ENCODE measurements at places on chromosomes 11 and 22.

DNA sequence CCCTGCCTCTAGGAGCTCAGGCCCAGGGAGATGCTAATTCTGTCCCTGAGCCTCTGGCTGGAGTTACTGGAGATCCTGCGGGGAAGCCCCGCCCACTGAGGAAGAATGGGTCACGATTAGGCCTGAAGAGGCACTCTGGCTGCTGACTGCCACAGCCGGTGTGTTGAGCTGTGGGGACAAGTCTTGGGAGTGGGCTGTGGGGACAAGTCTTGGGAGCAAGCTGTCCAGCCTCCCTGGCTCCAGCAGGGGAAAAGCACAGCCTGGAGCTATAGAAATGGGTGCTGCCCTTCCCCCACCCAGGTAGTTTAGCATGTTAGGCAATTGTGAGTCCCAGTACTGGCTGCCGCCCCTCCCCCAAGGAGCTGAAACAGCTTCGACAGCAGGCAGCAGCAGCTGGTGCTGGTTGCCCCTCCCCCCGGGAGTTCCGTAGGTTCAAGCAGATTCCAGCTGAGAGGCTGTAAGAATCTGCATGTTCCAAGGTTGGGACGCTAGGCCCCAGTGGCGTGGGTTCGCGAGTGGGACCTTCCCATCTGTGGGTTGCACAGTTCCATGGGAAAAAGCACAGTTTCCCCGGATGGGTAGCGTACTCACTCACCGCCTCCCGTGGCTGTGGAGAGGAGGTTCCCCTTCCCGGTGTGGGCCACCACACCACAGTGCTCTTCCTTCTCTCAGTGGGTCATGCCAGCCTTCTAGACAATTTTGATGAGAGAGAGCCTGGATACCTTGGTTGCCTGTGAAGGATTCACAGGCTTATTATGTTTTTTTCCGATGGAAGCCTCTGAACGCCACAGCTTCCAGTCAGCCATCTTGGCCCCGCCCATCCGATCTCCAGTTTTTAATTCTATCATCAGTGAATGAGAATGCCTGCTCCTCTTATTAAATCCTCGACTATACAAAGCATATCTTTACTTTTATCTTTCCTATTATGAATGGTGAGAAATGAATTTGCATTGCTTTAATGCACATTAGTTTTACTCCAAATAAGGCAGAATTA is 61.5 kb downstream of the MSANTD4 start:
- no peak for DNase-seq

GRCh38 chr11:104531894-104532293 is 366.4 kb downstream of the CASP12 start:
- no peak for DNase-seq

- DNase-seq = peak; percentile 87
These were observed at the start of gene TTLL1 for GRCh38 chr22:43088984-43089717. Gene TTLL1 (minus strand): TSS chr22:43089391. CDS start chr22:43075586, 13,805 bp downstream.

GRCh38 chr11:74592063-74592440 is 330 bp upstream of the POLD3 start:
- no peak for DNase-seq

GRCh38 chr11:60349990-60350389 is 22.9 kb downstream of the MS4A6E start:
- no peak for DNase-seq

DNA sequence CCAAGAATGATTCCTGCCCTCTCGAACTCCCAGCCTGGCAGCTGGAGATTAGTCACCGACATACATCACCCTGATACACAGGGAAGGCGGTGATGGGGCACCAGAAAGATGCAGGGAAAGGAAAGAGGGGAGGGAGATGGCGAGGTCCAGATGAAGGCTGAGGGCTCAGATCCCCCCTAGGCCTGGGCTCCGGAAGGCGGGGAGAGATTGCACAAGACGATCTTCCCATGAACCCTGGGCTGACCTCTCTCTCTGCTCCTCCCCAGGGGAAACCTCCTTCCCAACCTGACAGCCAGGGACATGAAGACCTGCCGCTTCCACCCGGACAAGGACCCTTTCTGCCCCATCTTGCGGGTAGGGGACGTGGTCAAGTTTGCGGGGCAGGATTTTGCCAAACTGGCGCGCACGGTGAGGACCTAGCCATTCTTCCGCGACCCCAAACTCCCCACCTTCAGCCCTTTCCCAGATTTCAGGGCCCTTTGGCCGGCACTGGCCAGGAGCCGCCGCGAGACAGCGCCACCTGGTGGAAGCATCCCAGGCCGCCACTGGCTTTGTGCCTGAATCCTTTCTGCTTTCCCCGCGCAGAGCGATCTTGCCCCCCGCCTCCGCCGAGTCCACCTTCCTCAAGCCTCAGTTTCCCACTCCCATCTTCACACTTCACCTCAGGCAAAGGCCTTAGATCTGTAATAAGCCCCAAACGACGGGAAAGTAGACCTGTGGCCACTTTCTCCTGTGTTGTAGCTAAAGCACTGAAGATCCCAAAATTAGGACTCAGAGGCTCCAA is 11.5 kb downstream of the P2RX3 start:
- peak; percentile 59 for DNase-seq

DNA sequence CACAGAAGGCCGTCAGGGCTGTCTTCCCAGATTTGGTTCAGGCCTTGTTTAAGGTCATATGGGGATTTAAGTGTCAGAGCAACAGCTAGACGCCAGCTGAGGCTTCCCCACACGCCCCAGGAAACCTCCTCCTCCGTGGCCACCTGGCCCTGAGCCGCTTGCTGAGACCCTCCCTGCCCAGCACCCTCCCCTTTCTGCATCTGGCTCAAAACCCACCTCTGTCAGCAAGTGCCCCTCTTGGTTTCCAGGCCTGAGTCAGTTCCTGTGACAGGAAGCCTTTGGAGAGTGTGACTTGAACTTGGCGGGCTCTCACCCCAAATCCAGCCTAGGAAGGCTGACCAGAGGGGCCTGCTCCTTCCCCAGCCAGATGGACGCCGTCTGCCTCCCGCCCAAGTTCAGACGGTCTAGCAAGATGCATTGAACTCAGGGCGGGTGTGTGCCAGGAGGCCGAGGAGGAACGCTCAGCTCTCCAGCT is 561 bp downstream of the FXYD2 start:
- no peak for DNase-seq

DNA sequence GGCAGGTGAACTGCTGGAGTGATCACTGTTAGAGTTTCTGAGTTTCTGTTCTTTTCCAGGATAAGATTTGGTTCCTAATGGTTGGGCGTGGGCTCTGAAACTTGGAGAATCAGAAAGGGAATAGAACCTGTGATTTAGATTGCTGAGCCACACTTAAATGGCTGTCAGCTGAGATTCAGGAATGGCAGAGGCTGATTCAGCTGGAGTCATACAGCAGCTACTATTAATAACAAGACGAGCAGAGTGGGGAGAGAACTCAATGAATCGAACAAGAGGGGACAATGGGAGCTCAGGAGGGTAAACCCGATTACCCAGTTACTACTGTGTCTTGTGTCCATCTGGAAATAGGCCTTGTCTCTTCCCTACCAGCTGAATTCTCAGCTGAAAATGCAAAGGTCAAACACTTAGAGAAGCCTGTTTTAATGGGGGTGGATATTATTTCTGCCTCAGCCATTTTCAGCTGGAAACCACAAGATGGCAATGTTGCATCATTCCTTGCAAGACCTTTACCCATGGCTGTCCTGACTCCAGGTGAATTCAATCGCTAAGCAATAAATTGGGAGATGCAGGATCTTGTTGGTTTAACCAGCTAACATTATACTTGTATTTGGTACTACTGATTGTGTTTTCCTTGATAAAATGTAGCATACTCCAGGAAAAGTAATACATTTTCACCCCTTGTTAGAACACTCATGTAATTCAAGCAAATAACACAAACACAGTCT is 104.5 kb upstream of the RAG2 start:
- DNase-seq = no peak

- no peak for DNase-seq
These were observed 7.6 kb downstream of the FXYD2 start for GRCh38 chr11:117816846-117817367.

DNA sequence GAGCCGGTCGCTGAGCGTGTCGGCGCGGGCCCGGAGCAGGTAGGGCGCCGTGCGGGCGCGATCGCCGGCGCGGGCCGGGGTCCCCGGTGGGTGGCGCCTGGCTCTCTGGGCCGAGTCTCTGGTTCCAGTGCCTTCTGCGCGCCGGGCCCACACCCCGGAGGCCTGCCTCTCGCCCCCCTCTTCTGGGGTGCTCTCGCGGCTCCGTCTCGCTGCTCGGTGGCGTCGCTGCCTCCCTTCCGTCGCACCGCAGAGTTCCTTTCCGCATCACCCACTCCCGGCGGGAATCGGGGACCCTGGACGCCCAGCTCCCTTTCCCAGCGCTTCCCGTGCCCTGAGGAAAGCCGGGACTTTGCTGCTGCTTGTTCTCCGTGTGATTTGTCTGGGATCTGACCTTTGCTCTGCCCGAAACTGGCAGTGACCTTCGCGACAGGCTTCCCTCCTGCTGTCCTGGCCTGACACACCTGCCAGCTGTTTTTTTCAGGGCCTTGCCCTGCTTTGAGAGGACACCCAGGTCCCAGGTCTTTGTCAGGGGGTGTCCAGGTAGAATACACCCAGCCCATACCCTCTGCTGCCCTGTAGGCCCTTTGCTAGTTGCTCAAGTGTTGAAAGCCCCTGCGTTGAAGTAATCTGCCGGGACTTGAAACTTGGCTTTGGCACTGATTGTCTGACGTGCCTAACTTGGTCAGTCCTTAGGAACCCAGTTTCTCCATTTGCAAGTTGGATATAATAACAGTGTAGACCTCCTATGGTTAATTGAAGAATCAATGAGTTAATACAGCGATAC is 711 bp downstream of the FDX1 start:
- peak; percentile 27 for DNase-seq

GRCh38 chr22:47281126-47282106 is 519.0 kb downstream of the TBC1D22A start:
- DNase-seq = no peak

- DNase-seq = no peak
These were observed 5.5 kb downstream of the ZC3H12C start for GRCh38 chr11:110098645-110099044.

DNA sequence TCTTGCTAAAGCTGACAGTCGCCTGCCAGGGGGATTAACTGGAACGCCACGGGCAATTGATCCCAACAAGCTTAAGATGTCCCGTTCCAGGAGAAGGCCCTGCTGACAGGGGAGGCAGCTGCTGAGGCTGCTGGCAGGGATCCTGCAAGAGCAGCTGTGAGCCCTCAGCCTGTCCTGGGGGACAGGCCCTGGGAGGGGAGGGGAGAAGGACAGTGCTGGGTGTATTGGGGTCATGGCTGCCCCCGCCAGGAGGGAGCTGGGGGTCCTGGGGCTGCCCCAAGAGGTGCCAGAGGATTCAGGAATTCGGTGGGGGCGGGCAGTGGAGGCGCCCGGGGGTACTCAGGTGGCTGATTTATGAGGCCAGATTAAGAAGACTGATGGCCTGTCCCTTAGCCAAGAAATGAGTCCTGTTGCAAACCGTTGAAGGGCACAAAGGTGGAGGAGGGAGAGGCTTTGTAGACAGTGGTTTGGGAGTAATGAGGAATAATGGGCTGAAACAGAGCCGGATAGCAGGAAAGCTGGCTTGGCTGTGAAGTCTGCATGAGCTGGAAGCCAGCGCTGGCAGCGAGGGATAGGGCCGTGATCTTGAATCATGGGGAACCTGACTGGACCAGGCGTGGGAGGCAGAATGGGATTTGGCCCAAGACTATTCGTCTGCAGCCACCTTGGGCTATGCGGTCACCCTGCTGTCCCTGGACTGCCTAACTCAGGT is 133.5 kb downstream of the CACNA1I start:
- no peak for DNase-seq

GRCh38 chr11:94787801-94788200 is 19.6 kb downstream of the AMOTL1 start:
- DNase-seq = no peak

GRCh38 chr11:35541621-35542375 is 16.4 kb upstream of the PAMR1 start:
- DNase-seq = no peak

DNA sequence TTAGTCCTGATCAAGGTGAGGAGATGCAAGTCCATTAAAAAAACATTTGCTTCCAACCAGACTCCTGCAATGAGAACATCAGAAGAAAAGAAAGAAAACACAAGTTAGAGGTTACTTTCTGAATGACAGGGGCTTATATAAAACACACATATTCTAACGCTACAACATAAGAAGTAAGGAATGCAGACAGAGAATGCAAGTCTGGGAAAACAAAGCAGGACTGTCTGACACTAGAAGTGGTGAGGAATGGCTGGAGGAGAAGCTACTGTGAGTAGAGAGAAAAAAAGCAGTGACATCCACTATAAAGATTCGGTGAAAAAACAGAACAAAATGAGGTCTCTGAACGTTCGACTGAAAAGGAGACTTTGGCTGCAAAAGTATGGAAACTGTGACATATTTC is 12.3 kb downstream of the TMEM216 start:
- DNase-seq = no peak

DNA sequence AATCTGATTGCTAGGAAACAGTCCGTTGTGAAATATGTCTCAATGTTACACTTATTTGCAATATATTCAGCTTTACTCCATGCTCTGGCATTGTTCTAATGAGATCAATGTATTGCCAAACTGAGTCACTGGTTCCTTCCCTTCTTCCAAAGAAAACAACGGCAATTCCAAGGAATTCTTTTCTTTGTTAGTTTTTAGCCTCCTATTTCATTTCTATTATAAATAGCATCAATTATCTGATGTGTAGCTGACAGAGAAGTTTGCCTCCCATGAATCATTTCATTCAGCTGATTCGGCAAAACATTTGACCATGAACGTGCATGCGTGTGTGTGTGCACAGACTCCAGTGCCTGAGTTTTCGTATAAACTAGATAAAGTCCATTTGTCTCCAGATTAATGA is 346.8 kb downstream of the ETS1 start:
- no peak for DNase-seq

DNA sequence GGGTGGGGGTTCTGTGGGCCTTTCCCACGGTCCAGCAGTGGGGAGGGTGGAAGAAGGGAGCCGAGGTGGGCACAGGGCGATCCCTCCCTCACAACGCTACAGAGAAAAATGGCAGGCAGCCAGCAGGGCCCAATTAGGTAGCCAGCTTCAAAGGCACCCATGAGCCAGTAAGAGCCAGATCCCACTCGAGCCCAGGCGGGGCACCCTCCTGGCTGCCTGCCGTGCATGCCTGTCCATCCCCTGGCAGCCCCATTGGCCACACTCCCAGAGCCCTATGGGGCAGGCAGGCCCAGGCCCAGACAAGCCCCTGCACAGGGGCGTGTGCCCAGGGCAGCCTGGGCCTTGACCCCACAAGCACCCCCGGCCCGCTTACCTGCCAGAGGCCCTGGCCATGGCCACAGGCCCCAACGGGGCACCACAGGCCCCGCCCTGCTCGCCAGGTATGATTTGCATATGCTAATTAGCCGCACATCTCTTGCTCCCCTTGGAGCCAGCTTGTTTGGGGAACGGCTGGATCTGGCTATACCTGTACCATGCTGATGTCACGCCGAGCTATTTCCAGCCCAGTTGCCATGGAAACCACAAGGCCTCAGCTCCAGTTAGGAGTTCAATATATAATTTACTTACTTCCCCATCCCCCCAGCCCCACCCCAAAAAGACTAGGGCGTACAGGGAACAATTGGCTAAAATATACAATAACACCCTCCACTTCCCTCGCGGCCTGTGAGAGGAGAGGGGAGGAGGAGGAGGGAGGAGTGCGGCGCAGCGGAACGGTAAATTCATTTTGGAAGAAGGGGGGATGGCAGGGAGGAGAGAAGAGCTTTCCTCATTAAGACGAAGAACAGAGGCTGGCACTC is 47.5 kb upstream of the TCF20 start:
- no peak for DNase-seq

GRCh38 chr11:116412118-116412889 is 360.5 kb downstream of the BUD13 start:
- no peak for DNase-seq
